ENCODE measurements at places on chromosomes 6 and 20.

DNA sequence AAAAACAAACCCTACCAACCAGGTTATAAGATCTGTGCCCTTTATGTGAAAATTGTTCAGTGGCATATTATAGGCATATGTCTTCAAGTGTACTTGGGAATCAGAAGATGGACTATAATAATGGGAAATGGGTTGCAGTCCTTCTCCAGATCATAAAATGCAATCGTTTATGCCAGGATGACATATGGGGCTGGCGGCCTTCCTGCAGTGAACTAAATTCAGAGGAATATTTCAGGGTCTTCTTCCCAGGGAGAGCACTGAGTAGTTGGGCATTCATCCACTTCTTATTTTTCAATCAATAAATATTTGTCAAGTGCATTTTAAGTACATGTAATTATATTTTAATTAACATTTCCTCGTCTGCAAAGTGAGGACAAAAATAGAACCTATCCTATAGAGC lies 176.2 kb upstream of the CNR1 start:
- no peak for DNase-seq

DNA sequence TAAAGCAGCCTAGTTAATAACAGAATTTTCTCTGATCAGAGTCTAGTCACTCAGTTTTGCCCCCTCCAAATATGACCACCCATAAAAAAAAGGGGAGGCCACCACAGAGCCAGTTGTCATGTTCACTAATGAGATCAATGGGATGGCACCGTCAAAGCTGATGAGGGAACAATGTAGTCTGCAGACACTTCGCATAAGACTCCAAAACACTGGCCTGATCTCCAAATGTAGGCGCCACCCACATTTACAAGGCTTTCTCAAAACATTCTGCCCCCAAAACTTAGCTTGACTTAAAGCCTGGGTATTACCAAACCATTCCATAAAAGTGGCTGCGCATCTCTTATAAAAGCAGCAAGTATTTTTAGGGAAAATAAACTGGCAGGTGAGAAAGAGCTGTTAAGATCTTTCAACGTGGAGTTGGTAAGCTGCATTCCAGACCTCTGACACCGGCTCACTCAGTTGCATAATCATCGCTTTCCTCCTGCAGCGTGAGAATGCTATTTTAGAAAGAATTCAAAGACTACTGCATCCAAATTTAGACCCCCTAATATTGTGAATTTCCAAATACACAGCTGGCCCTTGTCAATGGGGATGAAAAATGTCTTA lies 59.3 kb downstream of the TBC1D7 start:
- DNase-seq, result no peak

DNA sequence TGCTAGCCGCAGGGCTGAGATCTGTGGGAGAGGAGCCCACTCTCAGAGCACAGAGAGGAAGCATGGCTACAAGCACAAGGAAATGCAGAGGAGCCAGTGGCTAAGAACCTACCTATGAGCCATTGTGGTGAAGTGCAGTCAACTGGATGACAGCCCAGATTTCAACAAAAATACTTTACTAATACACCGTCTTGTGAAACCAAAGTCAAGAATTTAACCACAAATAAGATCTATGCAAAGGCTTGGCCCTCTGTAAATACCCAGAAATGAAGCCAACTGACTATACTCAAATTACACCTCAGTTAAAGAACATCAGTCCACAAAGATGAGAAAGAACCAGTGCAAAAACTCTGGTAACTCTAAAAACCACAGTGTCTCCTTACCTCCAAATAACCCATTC lies 40.1 kb upstream of the PTCHD4 start:
- no peak for DNase-seq

GRCh38 chr20:8428988-8429387 lies 296.9 kb downstream of the PLCB1 start:
- DNase-seq, result no peak

DNA sequence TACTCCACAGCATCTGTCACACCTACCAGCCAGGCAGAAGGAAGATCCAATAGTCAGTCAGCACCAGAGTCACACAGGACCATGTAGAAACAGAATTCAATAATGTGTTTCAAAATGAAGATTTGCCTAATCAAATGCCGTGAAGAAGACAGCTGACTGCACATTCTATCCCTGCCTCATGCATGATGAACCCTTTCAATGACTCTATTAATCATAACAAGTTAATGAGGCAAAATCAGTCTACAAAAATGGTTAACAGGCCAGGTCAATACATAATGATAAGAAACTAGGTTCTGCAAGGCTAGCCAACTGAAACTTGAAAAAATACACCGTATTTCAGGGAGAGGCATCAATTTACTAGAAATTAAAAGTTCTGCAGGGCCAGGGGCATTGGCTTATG lies 6.7 kb upstream of the PNRC1 start:
- DNase-seq, result no peak

- peak; percentile 17 for DNase-seq
Observed at GRCh38 chr6:84027340-84028181, 6.0 kb upstream of the MRAP2 start.

DNA sequence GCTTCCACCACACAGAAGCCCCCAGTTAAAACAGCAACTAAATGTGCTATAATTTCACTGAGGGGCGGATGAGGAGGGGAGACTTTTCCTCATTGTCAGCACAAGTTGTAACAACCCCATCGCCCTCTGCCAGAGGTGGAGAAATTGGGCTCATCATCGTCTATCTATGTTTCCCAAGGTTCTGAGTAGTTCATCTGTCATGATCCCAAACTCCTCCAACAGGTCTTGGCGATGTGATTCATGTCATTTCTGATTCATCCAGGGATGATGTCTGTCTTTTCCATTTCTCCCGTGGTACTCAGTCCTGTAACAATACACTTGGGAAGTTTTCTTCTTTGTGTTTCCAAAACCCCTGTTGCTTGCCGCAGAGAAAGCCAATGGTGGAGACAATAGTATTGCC lies 51.0 kb downstream of the TFAP2A start:
- no peak for DNase-seq

- DNase-seq, result no peak
Observed at GRCh38 chr6:19921786-19922185, 84.6 kb downstream of the ID4 start.

GRCh38 chr6:43942011-43942442 lies 172.0 kb downstream of the VEGFA start:
- no peak for DNase-seq

GRCh38 chr6:34225551-34225950 lies 11.1 kb upstream of the HMGA1 start:
- no peak for DNase-seq

DNA sequence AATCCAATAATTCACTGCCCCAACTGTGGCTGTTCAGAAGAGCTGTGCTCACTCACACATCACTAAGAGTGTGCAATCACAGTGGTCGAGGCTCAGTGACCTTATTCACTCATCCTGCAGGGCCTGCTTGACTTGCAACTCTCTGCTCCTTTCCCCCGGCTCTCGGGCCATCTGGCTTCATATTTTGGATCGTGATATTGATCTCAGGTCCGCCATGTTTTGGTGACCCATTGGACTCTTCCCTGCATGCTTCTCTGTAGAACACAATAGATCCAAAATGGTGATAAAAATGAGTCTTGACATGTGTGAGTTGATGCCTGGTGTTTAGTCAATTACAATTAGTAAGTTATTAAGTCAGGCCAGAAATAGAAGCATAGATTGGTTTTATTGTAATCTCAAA lies 313.9 kb upstream of the SOX4 start:
- DNase-seq, result no peak

DNA sequence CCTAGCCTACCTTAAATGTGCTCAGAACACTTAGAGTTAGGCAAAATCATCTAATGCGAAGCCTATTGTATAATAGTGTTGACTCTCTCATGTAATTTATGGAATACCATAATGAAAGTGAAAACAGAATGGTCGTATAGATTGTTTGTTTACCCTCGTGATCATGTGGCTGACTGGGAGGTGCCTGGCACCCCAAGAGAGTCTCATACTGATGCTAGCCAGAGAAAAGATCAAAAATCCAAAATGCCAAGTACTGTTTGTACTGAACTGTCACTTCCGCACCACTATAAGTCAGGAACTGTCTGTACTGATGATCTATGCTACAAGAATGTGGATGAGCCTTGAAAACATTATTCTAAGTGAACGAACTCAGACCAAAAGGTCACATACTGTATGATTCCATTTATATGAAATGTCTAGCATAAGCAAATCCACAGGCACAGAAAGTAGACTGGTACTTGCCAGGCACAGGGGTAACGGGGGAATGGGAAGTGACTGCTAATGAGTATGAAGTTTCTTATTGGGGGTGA lies 22.4 kb downstream of the ZMYND8 start:
- peak; percentile 83 for DNase-seq

DNA sequence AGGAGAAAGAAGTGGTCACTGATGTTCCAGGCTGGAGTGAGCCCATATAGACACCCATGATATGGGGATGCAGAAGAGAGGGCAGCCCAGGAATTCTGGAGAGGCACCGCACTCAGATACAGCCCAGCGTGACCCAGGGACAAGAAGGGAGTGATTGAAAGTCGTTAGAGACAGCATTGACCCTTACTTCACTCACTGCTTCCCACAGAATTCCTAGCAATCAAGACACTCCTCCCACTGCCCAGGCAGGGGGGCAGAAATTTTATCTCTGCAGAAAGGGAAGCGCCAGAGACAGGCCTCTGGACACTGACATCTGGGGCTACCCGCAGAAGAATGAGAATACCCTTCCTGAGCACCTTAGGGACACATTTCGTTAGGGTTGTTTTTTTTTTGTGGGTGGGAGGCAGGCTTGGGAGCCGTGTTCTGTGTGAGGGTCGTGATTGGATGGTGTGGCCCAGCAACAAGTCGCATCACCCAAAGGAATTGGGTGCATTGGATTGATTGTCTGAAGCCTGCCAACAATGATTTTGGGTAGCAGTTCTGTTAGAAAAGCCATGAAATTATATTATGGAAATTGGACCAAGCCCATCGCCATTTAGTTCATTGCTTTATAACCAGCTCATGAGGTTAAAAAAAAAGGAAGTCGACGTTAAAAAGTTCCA lies 45.9 kb upstream of the MAP3K4 start:
- DNase-seq, result no peak

DNA sequence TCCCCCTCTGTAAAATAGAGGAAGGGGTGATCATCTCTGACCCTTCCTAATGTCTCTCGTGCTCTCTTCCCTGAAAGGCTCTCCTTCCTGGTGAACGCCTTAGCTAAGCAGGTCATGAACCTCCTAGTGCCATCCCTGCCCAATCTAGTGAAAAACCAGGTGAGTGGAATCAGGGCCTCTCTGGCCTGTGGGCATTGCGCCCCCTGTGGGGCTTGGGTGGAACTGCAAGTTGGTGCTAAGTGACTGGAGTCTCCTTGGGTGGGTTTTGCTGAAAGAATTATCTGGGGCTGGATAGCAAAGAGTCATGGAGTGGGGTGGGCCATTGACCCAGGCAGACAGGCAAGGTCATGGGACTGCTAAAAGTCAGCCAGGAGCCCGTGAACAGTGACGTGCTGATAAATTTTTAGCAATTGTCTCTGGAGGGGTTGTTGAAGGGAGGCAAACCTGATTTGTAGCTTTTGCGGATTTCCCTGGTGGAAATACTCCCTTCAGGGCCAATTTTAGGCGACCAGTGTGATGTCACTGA lies 8.9 kb downstream of the BPIFB1 start:
- no peak for DNase-seq

DNA sequence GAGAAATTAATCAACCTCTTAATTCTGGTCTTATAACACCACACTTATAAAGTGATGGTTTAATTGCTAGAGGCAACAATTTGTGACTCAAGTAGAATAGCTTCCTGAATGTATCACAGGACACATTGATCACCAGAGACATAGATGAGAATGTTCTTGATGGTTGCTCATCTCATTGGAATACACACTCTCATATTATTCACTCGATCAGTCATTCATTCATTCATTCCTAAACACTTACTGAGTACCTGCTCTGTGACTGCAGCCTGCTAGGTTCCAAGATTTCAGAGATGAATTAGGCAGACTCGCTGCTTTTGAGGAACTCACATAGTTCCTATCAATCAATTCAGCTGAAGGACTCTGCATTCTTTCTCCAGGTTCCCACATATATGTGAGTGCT lies 365.1 kb upstream of the SOX4 start:
- no peak for DNase-seq

GRCh38 chr6:131552572-131552971 lies 20.5 kb upstream of the ARG1 start:
- DNase-seq, result no peak

DNA sequence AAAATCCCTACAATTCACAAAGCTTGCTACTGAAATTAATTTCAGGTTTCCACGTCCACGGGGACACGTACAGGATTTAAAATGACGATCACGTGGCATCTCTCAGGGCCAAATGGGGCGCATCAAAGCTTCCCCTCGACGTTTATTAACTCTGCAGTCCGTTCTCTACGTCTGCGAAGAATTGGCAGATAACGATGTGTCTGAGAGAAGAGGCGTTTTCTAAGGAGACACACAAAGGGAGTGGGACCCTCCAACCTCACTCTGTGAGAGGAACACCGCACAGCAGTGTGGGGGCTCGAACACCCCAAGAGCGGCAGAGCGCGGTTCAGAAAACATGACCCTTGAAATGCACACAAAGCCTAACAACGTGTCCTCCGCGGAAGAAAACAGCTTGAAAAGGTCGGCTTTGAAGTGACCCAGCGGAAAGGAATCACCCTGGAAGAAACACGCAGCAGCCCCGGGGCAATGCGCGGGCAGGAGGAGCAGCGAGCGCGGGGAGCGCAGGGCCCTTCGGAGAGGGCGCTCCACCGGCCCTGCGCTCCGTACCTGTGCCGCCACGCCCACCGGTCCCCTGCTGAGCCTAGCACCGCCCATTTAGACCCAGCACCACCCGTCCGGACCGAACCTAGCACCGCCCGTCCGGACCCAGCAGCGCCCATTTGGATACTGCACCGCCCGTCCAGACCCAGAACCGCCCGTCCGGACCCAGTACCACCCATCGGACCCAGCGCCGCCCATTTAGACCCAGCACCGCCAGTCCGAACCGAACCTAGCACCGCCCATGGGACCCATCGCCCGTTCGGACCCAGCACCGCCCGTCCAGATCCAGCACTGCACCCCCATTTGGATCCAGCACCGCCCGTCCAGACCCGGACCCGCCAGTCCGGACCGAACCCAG lies 1.1 kb upstream of the AFDN start:
- no peak for DNase-seq

GRCh38 chr20:42018979-42019378 lies 400.8 kb upstream of the CHD6 start:
- no peak for DNase-seq

GRCh38 chr6:159908979-159909378 lies 18.2 kb downstream of the MAS1 start:
- no peak for DNase-seq

- peak; percentile 89 for DNase-seq
Observed at GRCh38 chr6:17032988-17033634, 68.7 kb upstream of the STMND1 start.

DNA sequence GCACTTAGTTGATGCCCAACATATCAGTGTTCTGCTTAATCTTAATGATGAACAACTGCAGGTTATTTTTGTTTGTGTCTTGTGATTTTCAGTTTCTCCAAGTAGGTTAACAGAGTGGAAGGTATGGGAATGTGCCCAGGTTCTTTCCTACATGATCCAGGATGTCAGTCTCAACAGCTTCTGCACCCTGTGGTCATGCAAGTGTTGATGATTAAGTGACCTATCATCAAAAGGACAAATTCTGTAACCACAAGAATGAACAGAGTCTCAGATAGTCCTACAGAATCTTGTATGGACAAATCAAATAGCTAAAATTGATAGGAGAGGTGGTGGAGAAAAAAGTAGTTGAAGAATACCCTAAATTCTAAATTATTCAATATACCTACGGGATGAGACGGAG lies 26.1 kb downstream of the MAN1A1 start:
- DNase-seq, result no peak
